ENCODE measurements at places on chromosomes 3 and 15. TPM values are rescaled to one million over a fixed set of nuclear protein-coding genes. Genes with fewer than 3 reads are reported as not detected.

DNA sequence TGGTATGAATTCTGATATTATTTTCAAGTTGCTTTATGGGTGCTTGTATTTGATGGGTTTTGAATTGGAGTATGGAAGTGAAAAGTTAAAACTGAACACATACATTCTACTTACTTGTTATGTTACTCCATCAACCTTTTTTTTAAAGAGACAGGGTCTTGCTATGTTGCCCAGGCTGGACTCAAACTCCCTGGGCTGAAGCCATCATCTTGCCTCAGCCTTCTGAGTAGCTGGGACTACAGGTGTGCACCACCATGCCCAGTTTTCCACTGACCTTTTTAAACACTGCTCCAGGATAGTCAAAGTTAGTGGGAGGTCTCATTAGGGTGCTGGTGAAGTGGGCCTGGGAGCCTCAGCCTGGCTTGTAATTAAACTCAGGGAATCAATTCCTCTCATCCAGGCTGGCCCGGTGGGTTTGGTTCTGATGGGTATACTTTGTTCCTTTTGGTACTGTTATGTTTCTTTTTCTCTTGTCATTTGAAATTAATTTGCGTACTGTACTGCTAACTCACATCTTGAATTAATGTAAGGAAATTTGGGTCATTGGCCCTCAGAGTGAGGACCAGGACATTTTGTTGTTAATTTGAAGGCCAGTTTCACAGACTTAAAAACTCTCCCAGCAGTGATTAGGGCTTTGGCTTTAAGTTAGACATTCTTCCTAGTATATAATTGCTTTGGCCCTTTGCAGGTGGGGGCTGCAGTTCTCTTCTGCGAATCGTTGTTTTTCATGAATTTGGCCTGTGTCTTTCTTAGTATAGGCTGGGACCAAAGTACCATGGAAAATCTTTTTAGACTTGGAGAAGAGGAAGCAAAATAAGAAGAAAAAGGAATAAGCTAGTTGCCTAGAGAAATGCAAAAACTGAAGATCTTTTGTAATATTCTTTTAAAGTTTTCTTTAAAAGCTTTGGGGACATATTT is 66.9 kb downstream of the FNDC3B start:
- DNase-seq, result no peak

GRCh38 chr15:74809956-74810355 is 2.7 kb upstream of the LMAN1L start:
- peak; percentile 44 for DNase-seq

DNA sequence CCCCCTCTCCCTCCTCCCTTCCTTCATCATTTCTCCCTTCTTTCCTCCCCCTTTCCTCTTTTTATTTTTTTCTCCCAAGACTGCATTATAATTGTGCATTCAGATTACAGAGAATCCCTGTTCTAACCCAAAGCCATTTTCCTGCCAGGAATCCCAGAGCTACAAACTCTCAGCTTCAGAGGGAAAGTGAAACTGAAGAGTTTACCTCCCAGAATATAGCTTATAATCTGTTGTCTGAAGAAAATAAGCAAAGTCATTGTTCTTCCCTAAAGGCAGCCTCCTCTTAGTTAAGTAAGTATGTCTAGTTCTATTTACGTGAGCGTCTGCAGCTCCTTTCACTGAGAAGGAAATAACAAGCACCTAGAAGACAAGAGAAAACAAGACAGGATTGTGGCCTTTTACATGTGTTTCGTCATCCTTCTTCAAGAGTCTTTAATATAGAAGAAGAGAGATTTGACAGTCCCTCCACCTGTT is 97.2 kb downstream of the CHST2 start:
- DNase-seq, result no peak

Gene MYZAP
- 7.9 TPM for total RNA-seq

Gene GOLGA6L4
- total RNA-seq, result not detected

Gene HIGD2B
- total RNA-seq, result not detected

GRCh38 chr3:50274371-50275104 is 4.3 kb upstream of the LSMEM2 start:
- DNase-seq, result peak; percentile 35

DNA sequence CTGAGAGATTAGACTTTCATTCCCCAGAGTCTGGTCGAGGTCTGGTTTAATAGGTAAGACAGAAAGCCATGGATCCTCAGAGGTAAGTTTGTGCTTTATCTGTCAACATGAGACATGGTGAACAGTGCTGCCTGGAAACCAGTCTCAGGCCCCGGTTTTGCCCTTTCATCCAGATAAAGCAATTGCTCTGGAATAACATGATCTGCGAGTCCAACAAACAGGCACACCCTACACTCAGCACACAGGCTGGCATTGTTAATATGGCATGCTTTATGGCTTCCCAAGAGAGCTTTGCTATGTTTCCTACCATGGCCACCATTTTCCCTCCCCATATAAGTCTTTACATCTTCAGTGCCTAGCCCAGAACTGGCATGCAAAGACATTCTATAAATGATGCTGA is 30.1 kb upstream of the MNS1 start:
- no peak for DNase-seq

- DNase-seq, result no peak
Measured at GRCh38 chr3:32349184-32349583, 42.5 kb upstream of the CMTM7 start.

Measured in M059J (cell line).